ENCODE measurements at places on chromosomes 13 and 19.
A peak's percentile ranks its signal among the peaks of the same experiment; 100 is the strongest.

- DNase-seq, result no peak
Measured at GRCh38 chr19:56155124-56155687, 14.1 kb downstream of the ZNF444 start.

DNA sequence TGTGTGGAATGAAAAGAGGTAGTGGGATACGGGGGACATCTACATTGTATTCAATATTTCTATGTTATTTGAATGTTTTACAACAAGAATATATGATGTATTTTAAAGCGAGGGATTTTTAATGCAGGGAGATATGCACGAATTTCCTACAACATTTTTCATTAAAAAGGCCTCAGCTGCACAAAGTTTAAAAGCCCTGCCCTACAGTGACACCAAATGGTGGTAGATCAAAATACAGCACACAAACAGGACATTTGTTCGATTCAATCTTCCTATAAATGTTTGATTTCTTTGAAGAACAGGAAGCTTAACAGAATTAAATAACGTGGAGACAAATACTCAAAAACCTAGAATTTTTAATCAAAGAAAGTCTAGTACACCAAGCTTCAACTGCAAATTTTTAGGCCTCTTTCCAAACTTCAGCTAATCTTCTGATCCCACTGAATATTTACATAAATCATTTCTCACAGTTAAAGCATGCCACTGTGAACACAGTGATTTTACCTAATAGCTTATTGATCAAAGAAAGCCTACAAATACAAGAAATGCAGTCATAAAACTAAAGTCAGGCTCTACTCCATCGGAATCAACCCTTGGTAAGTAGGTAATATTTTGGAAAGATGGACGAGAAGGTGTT is 257.2 kb downstream of the DIAPH3 start:
- DNase-seq, result no peak

DNA sequence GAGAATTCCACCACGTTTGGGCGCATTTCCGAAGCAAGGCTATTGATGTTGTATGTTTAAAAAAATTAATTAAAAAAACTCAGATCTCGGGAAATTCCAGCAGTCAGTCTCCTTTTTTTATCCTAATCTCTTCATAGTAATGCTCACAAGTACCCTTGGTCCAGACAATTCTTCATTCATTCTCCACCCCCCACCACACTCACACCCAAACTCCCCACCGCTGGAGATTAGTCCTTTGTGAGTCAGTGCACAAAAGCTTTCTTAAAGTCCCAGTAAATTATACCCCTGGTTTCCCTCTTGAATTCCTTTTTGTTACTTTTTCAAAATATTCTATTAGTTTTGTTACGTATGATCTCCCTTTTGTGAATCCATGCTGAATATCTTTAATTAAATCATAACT is 274.6 kb downstream of the ZNF536 start:
- no peak for DNase-seq

GRCh38 chr19:55492362-55492944 is 4.2 kb downstream of the SSC5D start:
- no peak for DNase-seq

DNA sequence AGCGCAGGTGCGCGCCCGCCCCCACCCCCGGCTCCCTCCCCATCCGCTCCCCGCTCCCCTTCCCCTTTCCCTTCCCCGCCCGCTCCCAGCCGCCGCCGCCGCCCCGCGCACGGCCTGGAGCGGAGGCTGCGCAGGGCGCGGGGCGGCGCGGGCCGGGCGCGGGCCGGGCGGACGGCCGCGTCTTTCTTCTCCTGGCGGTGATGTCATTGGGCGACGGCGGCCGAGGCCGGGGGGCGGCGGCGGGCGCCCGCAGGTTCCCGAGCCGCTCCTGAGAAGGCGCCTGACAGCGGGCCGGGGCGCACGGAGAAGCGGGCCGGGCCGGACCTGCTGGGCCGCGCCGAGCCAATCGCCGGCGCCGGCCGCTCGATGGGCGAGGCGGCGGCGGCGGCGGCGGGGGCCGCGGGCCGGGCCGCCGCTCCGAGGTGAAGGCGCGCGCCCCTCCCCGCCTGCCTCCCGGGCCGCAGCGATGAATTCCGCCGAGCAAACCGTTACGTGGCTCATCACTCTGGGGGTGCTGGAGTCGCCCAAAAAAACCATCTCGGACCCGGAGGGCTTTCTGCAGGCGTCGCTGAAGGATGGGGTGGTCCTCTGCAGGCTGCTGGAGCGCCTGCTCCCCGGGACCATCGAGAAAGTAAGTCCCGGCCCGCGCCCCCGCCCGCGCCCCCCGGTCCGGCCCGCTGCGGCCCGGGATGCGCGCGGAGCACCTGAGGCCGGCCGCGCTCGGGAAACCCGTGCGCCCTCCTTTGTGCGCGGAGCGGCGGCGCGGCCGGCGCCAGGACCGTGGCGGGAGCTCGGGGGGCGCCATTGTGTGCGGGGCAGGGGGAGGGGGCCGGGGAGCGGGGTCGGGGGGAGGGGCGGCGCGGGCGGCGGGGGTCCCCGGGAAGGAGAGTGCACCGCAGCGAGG is at the start of gene ARHGEF7:
TSS of gene ARHGEF7 (plus strand) at position 250 of the 904 bp plus-strand sequence. CDS start at position 467, 217 bp downstream.
- DNase-seq, result no peak

GRCh38 chr13:25945596-25945995 is 106.2 kb downstream of the SHISA2 start:
- no peak for DNase-seq

DNA sequence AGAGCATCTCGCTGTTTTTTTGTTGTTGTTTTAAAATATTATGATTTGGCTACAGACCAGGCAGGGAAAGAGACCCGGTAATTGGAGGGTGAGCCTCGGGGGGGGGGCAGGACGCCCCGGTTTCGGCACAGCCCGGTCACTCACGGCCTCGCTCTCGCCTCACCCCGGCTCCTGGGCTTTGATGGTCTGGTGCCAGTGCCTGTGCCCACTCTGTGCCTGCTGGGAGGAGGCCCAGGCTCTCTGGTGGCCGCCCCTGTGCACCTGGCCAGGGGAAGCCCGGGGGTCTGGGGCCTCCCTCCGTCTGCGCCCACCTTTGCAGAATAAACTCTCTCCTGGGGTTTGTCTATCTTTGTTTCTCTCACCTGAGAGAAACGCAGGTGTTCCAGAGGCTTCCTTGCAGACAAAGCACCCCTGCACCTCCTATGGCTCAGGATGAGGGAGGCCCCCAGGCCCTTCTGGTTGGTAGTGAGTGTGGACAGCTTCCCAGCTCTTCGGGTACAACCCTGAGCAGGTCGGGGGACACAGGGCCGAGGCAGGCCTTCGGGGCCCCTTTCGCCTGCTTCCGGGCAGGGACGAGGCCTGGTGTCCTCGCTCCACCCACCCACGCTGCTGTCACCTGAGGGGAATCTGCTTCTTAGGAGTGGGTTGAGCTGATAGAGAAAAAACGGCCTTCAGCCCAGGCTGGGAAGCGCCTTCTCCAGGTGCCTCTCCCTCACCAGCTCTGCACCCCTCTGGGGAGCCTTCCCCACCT is 183.3 kb downstream of the KDM4B start:
- DNase-seq, result no peak

DNA sequence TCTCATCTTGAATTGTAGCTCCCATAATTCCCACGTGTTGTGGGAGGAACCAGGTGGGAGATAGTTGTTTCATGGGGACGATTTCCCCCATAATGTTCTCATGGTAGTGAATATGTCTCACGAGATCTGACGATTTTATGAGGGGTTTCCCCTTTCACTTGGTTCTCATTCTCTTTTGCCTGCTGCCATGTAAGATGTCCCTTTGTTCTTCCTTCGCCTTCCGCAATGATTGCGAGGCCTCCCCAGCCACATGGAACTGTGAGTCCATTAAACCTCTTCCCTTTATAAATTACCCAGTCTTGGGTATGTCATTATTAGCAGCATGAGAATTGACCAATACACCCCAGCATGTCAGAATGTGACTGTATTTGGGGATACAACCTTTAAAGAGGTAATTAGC is 3.9 kb upstream of the FPR1 start:
- DNase-seq, result no peak

DNA sequence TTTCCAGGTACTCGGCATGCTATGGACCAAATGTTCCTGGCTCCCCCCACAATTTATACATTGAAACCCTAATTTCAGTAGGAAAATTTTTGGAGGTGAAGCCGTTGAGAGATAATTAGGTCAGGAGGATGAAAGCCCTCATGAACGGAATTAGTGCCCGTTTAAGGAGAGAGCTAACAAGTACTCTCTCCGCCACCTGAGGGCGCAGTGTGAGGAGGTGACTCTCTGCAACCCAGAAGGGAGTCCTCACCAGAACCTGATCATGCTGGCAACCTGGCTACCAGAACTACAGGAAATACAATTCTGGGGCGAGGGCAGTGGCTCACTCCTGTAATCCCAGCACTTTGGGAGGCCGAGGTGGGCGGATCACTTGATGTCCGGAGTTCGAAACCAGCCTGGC is 397.8 kb downstream of the SLITRK5 start:
- no peak for DNase-seq

GRCh38 chr13:49874430-49874829 is 61.7 kb downstream of the SPRYD7 start:
- DNase-seq, result no peak

- DNase-seq, result no peak
Measured at GRCh38 chr19:13835791-13836723, 40.8 kb downstream of the ZSWIM4 start.

GRCh38 chr19:14385492-14385891 is 4.2 kb downstream of the ADGRE5 start:
- no peak for DNase-seq

GRCh38 chr13:20019043-20019442 is 60.5 kb downstream of the ZMYM2 start:
- no peak for DNase-seq

- DNase-seq, result peak; percentile 46
Measured at GRCh38 chr13:79480954-79481684, at the start of gene NDFIP2. TSS of gene NDFIP2 (plus strand) at chr13:79481155. CDS start at chr13:79481204, 49 bp downstream.

GRCh38 chr13:85896516-85897450 is 97.6 kb upstream of the SLITRK6 start:
- no peak for DNase-seq

- no peak for DNase-seq
Measured at GRCh38 chr13:114284680-114285079, 3.3 kb downstream of the UPF3A start.

GRCh38 chr13:23673354-23673753 is 103.1 kb downstream of the TNFRSF19 start:
- no peak for DNase-seq

DNA sequence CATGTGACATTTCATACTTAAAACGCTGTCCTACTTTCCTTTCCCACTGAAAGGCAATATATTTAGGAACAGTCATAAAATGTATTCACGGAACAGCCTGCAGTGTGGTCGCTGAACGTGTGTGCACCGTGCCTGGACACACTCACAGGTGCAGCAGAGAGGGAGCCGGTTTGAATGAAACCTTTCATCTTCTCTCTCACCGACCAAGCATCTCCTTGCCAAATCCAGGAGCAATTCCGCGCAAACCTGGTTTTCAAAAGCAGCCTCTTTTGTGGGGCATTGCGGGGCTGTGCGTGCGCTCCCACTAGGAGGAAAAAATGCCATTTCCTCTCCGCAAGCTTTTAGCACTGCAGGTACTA is 1.0 kb downstream of the DCLK1 start:
- DNase-seq, result no peak

GRCh38 chr13:28467034-28467433 is 27.9 kb downstream of the FLT1 start:
- no peak for DNase-seq

DNA sequence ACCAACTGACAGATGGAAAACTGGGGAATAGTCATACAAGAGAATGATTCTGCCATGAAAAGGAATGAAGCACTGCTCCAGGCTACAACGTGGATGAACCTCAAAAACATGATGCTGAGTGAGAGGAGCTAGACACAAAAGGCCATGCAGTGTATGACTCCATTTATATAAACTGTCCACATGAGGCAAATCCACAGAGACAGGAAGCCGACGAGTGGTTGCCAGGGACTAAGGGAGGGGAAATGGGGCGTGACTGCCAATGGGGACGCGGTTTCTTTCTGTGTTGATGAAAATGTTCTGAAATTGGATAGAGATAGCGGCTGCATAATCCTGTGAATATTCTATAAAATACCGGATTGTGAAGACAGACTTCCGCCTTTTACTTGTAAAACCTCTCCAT is 10.2 kb downstream of the SMIM7 start:
- DNase-seq, result no peak

DNA sequence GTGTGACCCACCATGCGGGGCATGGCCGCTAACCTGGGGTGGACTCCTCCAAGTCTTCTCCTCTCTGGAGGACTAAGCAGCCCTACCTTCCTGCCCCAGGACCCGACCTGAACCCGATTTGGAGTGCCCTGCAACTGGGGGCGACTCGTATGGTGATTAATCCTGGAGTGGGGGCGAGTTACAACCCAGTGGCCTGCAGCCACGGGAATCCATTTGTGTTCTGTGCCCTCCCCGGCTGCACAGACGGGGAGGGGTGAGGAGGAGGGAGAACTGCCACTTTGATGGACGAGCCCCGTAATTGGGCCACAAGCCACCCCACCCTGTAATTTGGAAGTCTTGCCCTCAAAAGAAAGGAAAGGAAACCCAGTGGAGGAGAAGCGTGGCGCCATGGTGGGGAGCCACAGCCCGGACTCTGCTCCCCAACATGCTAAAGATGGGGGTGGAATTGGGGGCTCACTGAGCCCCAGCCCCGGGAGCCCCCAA is 18.0 kb downstream of the PRR36 start:
- DNase-seq, result no peak

GRCh38 chr13:40059540-40060232 is 404.2 kb downstream of the COG6 start:
- no peak for DNase-seq

DNA sequence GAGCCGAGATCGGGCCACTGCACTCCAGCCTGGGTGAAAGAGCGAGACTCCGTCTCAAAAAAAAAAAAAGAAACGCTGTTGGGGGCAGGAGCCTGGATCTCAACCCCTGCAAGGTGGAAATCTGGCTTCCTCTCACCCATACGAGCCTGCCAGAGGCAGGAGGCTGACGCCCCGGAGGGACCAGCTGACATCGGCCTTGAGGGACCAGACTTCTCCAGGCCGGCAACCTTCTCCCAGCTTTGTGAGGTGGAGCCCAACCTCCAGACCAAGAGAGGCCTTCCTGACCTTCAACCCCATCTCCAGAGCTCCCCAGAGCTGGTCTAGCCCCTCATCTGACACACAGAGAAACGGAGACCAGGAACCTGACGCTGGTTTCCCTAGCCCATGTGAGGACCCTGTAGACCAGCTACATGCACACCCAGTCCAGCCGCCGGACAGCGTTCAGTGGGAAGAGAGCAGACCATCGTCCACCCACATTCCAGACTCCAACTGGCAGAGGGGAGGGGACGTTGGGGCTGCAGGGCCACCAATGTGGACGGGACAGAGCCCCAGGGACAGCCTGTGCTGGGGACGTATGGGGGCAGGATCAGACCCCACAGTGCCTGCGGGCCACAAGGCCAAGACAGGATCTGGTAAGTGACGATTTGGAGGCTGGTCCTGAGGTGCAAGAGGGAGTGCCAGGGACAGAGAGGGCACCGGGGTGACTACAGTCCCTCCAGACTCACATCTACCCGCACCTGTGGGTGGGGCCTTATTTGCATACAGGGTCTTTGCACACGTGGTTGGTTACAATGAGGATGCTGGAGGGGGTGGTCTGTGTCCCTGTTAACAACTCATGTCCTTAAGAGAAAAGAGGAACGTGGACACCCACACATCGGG is 11.4 kb downstream of the SBNO2 start:
- no peak for DNase-seq
